Psoas muscle (tissue), 8 donors: ENCODE measurements at places on chromosomes 2 and 18. TPM values are rescaled to one million over a fixed set of nuclear protein-coding genes. Genes with fewer than 3 reads are reported as not detected.
A peak's percentile ranks its signal among the peaks of the same experiment; 100 is the strongest.

DNA sequence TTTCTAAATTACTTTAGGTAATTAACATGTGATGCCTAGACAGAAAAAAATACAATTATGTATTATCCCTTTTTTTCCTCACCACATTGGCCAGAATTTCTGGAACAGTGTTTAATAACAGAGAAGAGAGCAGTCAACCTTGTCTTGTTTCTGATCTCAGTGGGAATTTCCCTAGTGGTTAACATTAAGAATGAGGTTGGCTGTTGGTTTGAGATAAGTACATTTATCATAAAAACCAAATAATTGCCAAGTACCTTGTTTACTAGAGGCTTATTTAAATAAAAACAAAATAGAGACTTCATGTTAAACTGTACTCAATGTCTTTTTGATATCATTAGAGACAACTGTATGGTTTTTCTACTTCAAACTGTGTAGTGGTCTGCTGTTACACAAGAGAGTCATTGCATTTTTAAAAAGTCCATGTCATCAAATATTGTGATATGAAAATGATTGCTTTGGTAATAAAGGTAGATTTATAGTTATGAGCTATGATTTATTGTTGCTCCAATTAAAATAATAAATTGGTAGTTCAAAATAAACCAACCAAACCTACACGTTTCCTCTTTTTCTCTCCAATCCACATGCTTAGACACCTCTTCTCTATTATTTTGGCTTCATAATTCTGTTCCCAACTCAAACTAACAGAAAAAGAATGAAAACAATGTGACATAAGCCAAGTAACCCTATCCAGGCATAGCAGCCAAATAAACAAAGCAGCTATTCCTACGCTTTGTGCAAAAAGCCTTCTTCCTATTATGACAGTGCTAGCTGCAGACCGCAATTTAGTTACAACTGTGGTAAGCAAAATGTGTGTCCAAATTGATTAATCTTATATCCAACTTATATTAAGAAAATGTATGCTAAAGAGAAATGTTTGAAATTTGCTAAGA lies 20.9 kb upstream of the TANK start:
- peaks cover 16% of the 10 kb centered on the region for H3K4me1 ChIP-seq
- H3K36me3 ChIP-seq, result no peaks in the 10 kb centered on the region
- H3K27ac ChIP-seq, result no peak overlapping the region
- peak overlapping the region; percentile 46 for H3K4me3 ChIP-seq
- H3K27me3 ChIP-seq, result no peaks in the 10 kb centered on the region

DNA sequence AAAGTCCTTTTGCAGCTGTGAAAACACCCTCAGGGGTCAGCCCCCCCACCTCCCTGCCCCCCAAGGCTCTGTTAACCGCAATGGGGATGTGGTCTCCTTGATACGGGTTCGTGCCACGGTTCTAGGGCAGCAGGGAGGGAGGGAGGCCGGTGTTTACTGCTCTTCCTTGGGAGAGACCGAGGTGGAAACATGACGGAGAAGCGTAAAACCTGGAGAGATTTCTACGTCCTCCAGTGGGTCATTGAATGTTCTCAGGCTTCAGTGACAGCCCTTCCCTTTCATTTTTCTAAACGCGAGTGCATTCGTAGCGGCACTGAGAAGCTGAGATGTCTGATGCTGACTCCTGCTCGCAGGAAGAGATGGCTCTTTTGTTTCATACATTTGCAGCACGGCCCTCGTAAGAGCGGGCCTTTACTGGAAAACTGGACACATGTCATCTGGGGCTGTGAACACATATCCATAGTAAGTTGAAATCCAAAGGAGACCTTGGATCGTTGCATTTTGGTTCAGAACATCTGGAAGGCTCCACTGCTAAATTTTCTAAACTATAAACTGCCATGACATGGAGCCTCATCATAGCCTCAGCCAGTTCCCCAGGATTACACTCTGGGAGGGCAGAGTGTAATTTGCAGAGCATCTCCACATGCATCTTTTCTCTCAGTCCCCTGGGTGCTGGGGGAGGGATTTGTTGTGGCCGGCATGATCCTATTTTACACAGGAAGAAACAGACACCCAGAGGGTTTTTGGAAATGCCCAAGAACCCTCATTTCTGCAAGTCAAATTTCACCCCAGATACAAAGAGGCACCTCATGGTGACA lies 40.6 kb upstream of the HDAC4 start:
- H3K27me3 ChIP-seq, result peaks cover 3% of the 10 kb centered on the region
- no peak for DNase-seq
- H3K36me3 ChIP-seq, result no peaks in the 10 kb centered on the region
- no peak overlapping the region for H3K27ac ChIP-seq

GRCh38 chr2:142325870-142326269 lies 195.1 kb upstream of the LRP1B start:
- no peak for DNase-seq
- H3K27me3 ChIP-seq, result no peaks in the 10 kb centered on the region
- H3K27ac ChIP-seq, result no peak overlapping the region
- H3K36me3 ChIP-seq, result no peaks in the 10 kb centered on the region

GRCh38 chr18:75086494-75087034 lies 122.4 kb downstream of the PTGR3 start:
- no peaks in the 10 kb centered on the region for H3K4me1 ChIP-seq
- no peaks in the 10 kb centered on the region for H3K27me3 ChIP-seq
- no peak overlapping the region for H3K4me3 ChIP-seq
- no peaks in the 10 kb centered on the region for H3K36me3 ChIP-seq

- H3K4me3 ChIP-seq, result peak overlapping the region; percentile 69
- H3K27ac ChIP-seq, result peak overlapping the region; percentile 85
- H3K36me3 ChIP-seq, result no peaks in the 10 kb centered on the region
These were observed 52.3 kb upstream of the ITGB6 start for GRCh38 chr2:160252278-160252887.

- H3K4me1 ChIP-seq, result peaks cover 3% of the 10 kb centered on the region
- no peak overlapping the region for H3K27ac ChIP-seq
- H3K36me3 ChIP-seq, result no peaks in the 10 kb centered on the region
- H3K27me3 ChIP-seq, result no peaks in the 10 kb centered on the region
- no peak overlapping the region for H3K4me3 ChIP-seq
These were observed 308.3 kb downstream of the SETBP1 start for GRCh38 chr18:44988821-44989587.

DNA sequence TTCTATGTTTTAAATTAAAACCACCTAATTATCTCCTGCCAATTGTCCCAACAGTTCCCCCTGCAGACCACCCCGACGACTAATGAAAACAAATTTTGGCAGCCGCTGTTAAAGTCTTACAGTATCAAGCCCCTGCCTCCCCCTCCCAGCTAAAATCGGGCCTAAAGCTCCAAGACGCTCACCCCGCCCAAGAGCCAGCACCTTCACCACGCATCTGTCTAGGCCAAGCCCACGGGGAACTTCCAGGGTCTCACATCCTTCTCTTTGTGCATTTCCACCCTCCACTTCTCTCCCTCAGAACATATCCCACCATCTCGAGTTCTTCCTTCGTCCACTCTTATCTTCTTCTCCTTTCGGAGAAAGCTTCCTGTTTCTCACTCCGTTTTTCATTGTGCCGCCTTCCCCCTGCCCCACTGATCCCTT lies 445 bp downstream of the PRPF40A start:
- H3K4me1 ChIP-seq, result peaks cover 49% of the 10 kb centered on the region
- H3K27me3 ChIP-seq, result no peaks in the 10 kb centered on the region
- no peaks in the 10 kb centered on the region for H3K36me3 ChIP-seq
- peak overlapping the region; percentile 97 for H3K27ac ChIP-seq

DNA sequence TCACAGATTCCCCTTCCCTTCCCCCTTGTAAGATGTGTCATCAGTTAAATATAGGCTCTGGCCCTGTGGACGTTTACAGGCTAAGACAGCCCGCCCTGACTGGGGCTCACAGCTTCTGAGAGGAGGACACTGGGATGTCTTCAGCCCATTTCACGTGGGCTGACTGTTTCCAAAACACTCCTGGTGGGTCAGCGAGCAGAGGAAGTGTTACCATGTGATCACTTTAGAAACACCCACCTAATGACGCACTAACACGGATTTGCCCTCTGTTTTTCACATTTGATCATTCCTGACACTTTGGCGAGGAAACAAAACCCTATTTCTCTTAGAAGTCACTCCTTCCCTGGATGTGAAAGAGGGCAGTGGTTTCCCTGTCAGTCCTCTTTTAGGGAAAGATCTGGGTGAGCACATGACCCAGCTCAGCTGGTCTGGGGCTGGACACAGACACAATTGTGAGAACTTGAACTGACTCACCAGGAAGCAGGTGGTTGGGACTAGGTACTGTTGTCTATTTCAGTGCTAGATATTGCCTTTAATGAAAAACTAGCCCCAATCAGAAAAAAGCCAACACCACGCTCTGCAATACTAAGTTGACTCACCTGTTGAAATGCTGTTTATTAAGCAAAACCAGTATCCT lies 38.8 kb downstream of the BMP10 start:
- peaks cover 28% of the 10 kb centered on the region for H3K4me1 ChIP-seq
- H3K27ac ChIP-seq, result peak overlapping the region; percentile 78
- no peaks in the 10 kb centered on the region for H3K36me3 ChIP-seq
- H3K27me3 ChIP-seq, result no peaks in the 10 kb centered on the region
- no peak overlapping the region for H3K4me3 ChIP-seq

DNA sequence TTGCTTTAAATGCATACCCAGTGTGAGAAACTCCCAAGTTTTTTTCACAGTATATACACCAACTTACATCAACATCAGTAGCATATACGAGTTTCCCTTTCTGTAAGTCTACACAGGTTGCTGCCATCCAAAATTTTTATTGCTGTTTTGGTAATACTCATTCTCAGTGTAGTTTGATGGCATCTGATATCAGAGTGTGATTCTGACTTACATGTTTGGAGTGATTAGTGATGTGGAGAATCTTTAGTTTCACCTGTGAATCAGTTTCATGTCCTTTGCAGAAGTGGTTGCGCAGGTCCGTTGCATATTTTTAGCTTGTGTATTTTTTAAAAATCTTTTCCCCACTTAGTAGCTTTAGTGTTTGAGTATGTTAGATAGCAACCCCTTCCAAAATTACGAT lies 50.1 kb downstream of the CCDC74A start:
- no peak for DNase-seq
- no peaks in the 10 kb centered on the region for H3K36me3 ChIP-seq
- H3K4me1 ChIP-seq, result no peaks in the 10 kb centered on the region
- no peaks in the 10 kb centered on the region for H3K27me3 ChIP-seq
- no peak overlapping the region for H3K4me3 ChIP-seq

- H3K4me1 ChIP-seq, result peaks cover 9% of the 10 kb centered on the region
- no peaks in the 10 kb centered on the region for H3K27me3 ChIP-seq
- peak overlapping the region; percentile 30 for H3K27ac ChIP-seq
- no peak overlapping the region for H3K4me3 ChIP-seq
- no peak for DNase-seq
These were observed 11.8 kb downstream of the ERFE start for GRCh38 chr2:238170386-238171071.

DNA sequence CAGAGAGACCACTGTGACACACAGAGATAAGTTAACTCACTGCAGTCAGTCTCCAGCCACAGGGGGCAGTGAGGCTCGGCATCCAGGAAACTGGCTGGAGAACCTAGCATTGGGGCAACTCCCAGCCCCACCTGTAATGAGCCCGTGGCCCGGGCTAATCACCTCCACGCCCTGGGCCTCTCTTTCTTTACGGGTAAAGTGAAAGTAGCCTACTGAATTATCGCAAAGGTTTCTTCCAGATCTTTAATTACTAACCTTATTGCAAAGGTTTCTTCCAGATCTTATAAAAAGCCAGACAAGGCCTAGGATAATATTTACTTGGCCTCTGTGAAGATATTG lies 45.7 kb upstream of the ACAA2 start:
- no peaks in the 10 kb centered on the region for H3K4me1 ChIP-seq
- no peak overlapping the region for H3K27ac ChIP-seq
- DNase-seq, result no peak
- H3K36me3 ChIP-seq, result no peaks in the 10 kb centered on the region

- H3K4me3 ChIP-seq, result no peak overlapping the region
- peaks cover 100% of the 10 kb centered on the region for H3K36me3 ChIP-seq
- DNase-seq, result peak; percentile 30
- peak overlapping the region; percentile 23 for H3K27ac ChIP-seq
These were observed 95.0 kb downstream of the DGKD start for GRCh38 chr2:233449081-233449901.

- no peak overlapping the region for H3K4me3 ChIP-seq
- peaks cover 22% of the 10 kb centered on the region for H3K4me1 ChIP-seq
- H3K27me3 ChIP-seq, result no peaks in the 10 kb centered on the region
- no peaks in the 10 kb centered on the region for H3K36me3 ChIP-seq
These were observed 20.8 kb upstream of the SOS1 start for GRCh38 chr2:39141334-39142271.

GRCh38 chr2:163157411-163157810 lies 318.8 kb upstream of the KCNH7 start:
- H3K4me1 ChIP-seq, result no peaks in the 10 kb centered on the region
- no peak overlapping the region for H3K27ac ChIP-seq
- no peak overlapping the region for H3K4me3 ChIP-seq
- H3K27me3 ChIP-seq, result no peaks in the 10 kb centered on the region

DNA sequence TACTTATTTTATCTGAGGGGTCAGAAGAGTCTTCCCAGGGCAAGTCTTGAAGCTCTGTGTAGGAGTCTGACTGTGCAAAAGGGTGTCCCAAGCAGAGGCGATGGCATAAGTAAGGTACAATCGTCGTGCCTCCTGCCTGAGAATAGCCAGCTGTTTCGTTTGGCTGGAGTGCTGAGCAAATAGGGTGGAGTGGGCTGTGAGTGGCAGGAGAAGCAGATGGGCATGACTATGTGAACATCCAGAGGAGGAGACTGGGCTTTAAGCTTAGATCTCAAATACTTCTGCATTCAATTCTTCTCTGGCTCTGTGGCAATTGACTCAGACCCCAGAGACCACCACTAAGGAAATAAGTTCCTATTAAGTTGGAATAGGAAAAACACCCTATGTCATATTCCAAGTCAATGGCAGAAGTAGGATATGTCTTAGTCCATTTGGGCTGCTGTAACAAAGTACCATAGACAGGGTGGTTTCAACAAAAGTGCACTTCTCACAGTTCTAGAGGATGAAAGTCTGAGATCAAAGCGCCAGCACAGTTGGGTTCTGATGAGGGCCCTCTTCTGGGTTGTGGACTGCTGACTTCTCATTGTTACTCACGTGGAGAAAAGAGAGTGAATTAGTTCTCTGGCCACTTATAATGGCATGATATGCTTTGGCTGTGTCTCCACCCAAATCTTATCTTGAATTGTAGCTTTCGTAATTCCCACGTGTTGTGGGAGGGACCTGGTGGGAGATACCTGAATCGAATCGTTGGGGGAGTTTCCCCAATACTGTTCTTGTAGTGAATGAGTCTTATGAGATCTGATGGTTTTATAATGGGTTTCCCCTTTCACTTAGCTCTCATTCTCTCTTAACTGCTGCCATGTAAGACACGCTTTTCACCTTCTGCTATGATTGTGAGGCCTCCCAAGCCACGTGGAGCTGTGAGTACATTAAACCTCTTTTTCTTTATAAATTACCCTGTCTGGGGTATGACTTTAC lies 120.2 kb downstream of the LPIN1 start:
- no peaks in the 10 kb centered on the region for H3K27me3 ChIP-seq
- peaks cover 4% of the 10 kb centered on the region for H3K4me1 ChIP-seq
- no peak overlapping the region for H3K27ac ChIP-seq
- H3K36me3 ChIP-seq, result no peaks in the 10 kb centered on the region

The ACMSD gene
- total RNA-seq, result not detected

The NXPH2 gene
- total RNA-seq, result not detected

The PTH2R gene
- not detected for total RNA-seq

The RUFY4 gene
- not detected for total RNA-seq

The SCYGR7 gene
- total RNA-seq, result not detected

The FOXI3 gene
- not detected for total RNA-seq

The MYL12B gene
- 167 TPM for total RNA-seq

The INPP5D gene
- total RNA-seq, result 3.2 TPM

The PROM2 gene
- 1.4 TPM for total RNA-seq

The LYPD1 gene
- not detected for total RNA-seq

The C18orf32 gene
- total RNA-seq, result 28.9 TPM

The CEBPZOS gene
- total RNA-seq, result 78.0 TPM
